SK-N-SH treated with all-trans-retinoic acid at 6 μM for 48 hours (cell line): ENCODE measurements at places on chromosomes 5 and 9.

DNA sequence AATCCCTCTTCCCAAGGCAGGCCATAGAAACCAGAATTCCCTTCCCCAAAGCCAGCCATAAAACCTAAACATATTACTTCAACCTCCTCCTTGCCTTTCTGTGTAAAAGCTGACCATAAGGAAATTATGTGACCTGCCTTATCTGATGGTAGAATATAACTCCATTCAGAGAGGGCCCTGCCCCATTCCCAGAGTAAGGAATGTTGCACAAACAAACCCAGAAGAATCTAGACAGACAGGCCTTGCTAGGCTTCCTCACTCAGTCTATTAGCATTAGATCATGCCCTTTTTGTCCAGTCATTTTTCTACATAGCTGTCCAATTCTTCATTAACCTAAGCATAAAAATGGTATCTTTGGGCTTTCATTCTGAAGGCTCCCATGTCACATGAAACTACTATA, 17.8 kb upstream of the IFNB1 start:
- ATAC-seq, result peak; percentile 48; the same call in 2 of the 3 replicates

DNA sequence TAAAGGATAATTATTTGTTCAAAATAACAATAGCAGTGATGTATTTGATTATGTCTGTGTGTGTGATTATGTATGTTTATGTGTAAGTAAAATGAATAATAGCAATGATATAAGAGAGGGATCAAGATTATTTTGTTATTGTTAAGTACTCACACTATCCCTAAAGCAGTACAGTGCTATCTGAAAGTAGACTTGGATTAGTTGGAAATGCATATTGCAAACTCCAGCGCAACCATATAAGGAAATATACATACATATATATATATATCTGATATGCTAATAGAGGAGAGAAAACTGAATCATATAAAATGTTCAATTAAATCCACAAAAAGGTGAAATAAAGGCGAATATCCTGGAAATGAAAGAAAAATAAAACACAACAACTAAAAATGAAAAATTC, 268.4 kb downstream of the HINT1 start:
- no peak for ATAC-seq

DNA sequence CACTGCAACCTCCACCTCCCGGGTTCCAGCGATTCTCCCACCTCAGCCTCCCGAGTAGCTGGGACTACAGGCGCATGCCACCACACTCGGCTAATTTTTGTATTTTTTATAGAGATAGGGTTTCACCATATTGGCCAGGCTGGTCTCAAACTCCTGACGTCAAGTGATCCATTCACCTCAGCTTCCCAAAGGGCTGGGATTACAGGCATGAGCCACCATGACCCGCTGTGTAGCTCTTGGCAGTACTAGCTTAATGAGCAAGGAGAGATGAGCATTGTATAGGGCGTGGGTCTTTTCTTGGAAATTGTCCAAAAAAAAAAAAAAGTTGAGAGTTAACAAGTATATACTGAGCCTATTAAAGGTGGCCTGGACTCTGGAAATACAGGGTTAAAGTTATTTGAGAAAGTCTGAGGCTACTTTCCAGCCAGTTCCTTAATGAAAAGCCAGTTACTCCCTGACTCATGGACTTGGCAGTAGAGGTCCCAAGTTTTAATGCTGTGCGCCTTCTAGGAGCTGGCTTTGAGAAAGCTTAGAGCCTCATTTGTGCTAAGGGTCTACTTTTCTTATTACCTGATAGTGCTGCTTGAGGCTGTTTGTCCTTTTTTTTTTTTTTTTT, 4.2 kb upstream of the FGF18 start:
- ATAC-seq, result peak; percentile 11

- no peak for ATAC-seq
Measured at GRCh38 chr9:114317665-114318357, 5.1 kb upstream of the ORM1 start.

- ATAC-seq, result no peak
Measured at GRCh38 chr5:36945687-36946086, 69.1 kb downstream of the NIPBL start.

- ATAC-seq, result peak; percentile 22
Measured at GRCh38 chr9:114223564-114224246, 68.4 kb downstream of the COL27A1 start.

- no peak for ATAC-seq
Measured at GRCh38 chr5:176739461-176740051, 70.8 kb upstream of the UNC5A start.

DNA sequence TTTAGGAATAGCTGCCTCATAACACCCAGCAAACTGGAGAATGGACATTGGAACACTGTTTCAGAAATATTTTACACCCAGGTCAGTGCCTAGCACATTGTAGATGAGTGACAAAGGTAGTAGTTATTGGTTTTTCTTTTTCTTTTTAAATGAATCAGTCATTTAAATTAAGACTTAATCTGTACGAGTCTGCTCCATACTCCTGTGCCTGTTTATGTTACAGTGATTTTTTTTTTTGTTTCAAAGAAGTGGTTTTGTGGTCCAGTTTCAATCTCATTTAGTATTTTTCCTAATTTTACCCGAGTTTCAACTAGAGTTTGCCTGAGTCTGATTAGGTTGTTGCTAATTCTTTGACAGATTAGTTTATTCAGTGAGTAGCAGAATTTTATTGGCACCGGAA, 16.2 kb downstream of the LMNB1 start:
- peak; percentile 14; the same call in 1 of the 3 replicates for ATAC-seq

DNA sequence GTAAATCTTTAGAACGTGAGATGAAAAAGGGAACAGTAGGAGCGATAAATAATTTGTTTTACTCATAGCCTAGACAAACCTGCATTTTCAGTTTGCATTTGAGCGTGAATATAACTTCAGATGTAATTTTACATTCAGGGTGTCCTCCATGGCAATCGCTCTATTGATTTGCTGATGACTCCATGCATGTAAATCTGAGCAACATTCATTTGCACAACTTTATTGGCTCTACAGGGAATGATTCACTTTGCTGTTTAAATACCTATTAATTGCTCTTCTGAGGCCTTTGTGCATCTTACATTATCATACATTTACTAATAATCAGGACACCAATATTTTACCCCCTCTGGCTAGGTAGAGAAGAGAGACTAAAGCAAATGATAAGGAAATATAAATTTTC, 122.2 kb downstream of the EGFLAM start:
- ATAC-seq, result no peak

GRCh38 chr5:170573660-170574059, 69.8 kb downstream of the KCNIP1 start:
- no peak for ATAC-seq

- no peak for ATAC-seq
Measured at GRCh38 chr5:66793049-66793448, 196.9 kb downstream of the MAST4 start.

DNA sequence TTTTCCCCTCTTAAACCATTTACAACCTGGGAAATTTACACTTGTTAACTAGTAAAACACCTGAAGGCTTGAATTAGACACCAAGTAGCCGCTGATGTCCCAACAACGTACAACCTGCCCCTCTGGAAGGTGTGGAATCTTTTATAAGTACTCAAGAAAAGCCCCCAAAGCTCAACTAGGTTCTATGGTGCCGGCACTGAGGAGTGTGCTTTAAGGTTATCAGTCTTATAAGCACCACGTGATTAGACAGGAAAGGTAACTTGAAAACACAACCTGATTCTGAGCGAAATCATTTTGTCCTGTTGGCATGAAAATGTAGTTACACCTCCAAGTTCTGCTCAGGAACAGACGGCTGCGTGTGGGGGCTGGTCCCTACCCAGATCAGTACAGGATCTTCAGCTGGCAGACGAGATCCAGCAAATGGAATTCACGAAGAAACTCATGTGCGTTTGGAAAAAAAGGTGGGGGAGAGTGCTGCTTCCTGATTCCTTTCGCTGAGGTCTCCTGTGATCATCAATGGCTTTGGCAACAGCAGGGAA, 195.5 kb downstream of the MEF2C start:
- no peak for ATAC-seq

GRCh38 chr5:81151546-81151945, 81.6 kb upstream of the CKMT2 start:
- no peak for ATAC-seq

GRCh38 chr9:16132513-16132912, 579.7 kb downstream of the CCDC171 start:
- ATAC-seq, result no peak

DNA sequence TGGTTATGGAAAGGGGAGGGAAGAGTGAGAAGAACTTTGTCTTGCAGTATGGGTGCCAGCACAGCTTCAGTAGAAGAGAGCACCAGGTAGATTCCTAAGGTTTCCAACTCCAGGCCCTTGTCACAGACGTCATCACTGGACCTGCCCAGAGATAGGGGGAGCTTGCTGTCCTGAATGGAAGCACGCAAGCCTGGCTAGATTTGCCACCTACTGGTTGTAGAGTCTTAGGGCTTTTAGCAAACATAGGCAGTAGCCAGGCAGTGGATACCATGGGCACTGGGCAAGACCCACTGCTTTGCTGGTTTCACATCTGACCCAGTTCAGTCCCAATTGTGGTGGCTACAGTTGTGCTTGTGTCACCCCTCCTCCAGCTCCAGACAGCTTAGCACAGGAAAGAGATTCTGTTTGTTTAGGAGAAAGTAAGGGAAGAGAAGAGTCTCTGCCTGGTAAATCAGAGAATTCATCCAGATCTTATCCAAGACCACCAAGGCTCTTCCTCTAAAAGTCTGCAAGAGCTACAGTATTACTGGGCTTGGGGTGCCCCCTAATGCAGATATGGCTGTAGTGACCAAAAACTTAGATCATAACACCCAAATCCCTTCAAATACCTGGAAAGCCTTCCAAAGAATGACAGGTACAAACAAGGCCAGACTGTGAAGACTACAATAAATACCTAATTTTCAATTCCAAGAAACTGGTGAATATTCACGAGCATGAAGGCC, 158.9 kb downstream of the HINT1 start:
- peak; percentile 65 for ATAC-seq

- no peak for ATAC-seq
Measured at GRCh38 chr9:69018737-69019136, 4.8 kb upstream of the PRKACG start.

DNA sequence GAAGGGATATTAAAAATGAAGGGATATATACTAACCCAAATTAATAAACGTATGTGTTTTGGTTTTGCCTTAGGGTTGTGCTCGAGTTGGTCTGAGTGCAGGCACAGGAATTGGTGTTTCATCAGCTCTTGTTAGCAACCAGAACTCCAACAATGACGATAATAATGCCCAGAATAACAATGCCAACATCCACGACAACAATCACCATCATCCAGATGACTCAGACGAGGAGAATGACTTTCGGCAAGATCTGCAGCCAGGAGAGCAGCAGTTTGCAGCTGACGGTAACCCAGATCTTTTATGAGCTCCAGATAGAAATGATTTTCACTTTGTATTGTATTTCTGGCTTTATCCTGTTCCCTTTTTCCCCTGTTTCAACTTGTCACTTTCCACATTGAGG, 33.2 kb downstream of the FBXO38 start:
- ATAC-seq, result no peak

DNA sequence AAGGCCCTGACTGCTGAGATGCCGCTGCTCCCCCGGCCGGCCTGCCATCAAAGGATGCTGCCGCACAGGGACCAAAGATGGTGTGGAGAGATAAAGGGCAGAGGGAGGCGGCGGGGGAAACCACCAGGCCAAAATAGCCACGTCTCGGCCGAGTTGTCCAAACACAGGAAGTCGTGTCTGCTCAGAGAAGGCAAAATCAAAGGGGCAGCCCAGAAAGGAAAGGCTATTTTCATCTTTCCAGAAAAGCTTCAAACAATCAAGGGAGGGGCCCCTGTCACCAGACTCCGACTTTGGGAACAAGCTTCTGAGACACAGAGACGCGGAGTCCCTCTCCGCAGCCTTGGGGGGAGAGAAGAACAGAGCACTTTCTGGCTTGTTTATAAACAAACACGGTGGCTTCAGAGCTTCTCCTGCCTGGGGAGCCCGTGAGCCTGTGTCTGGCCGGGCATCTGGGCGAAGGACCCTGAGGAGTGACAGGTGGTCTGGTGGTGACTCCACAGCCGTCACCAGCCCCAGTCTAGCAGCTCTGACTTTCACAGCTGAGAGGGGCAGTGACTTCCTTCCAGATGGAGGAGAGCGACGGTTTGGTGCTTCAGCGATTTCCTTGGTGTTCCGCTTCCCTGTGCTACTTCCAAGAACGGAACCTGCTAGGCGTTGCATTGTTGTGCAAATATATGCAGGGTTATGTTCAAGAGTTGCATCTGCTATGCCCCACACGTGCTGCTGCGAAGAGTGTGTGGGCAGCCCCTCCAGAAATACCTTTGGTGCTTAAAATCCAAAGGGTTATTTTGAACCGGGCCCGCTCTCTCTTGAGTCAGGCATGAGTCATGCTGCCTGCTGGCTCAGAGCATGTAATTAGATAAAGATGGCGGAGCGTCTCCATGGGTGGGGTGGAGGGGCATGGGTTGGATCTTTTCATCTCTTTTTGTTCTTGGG, 24.0 kb downstream of the ADAMTSL2 start:
- peak; percentile 89 for ATAC-seq

DNA sequence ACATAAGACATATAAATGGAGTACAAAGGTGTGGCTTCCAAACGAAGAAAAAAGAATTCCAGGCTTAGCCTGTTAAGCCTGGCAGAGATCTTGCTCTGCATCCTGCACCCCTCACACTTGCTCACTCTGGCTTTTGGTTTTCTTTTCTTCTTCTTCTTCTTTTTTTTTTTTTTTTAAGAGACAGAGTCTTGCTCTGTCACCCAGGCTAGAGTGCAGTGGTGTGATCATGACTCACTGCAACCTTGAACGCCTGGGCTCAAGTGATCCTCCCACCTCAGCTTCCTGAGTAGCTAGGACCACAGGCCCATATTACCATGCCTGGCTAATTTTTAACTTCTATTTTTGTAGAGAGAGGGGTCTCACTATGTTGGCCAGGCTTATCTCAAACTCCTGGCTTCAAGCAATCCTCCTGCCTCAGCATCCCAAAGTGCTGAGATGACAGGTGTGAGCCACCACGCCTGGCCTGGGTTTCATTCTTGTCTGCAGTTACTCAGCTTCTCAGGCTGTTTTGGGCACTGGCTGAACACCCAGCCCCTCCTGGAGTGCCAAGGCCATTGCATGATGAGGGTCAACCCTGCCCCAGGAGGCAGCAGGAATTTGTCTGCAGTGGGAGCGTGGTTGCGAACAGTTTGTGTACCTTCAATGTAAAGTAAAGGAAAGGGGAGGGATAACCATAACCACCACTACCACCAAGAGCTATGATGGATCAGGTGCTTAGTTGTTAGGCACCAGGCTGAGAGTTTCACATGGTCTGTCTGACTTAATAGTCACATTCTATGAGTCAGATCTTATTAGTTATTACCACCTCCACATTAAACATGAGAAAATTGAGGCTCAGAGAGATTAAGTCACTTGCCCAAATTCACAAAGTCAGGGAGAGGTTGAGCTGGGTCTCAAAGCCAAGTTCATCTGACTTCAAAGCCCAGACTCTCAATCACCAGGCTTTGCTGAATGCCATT, 219.2 kb upstream of the PANK3 start:
- ATAC-seq, result no peak

GRCh38 chr5:149135536-149136201, 5.6 kb upstream of the ABLIM3 start:
- ATAC-seq, result peak; percentile 49

DNA sequence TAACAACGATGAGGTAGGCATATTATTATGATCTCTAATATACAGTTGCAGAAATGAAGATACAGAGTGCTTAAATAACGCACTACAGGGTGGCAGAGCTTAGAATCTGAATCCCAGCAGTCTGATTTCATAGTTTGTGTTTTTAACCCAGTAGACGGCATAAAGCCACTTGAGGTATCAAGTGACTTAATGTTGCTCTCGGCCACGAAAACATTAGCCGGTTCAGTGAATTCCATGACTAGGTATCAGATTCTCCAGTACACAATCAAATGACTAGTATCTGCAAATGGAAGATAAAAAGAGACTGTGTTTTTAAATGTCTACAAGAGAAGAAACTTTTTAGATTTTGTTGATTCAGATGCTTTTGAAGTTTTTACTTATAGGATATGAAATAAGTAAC, 24.8 kb downstream of the SMC2 start:
- no peak for ATAC-seq
